ENCODE measurements at places on chromosomes 1 and 21.
A peak's percentile ranks its signal among the peaks of the same experiment; 100 is the strongest.

- peak; percentile 55 for DNase-seq
Observed at GRCh38 chr1:76053021-76053420, 21.5 kb upstream of the ST6GALNAC3 start.

GRCh38 chr1:19892628-19893168, 10.5 kb downstream of the OTUD3 start:
- no peak for DNase-seq

- no peak for DNase-seq
Observed at GRCh38 chr1:59195151-59195550, 101.7 kb upstream of the FGGY start.

- DNase-seq: no peak
Observed at GRCh38 chr1:244545511-244545910, 84.4 kb downstream of the CATSPERE start.
